ENCODE measurements at places on chromosomes 5 and 9.

GRCh38 chr5:84113246-84114105, 271.2 kb downstream of the EDIL3 start:
- DNase-seq = no peak

DNA sequence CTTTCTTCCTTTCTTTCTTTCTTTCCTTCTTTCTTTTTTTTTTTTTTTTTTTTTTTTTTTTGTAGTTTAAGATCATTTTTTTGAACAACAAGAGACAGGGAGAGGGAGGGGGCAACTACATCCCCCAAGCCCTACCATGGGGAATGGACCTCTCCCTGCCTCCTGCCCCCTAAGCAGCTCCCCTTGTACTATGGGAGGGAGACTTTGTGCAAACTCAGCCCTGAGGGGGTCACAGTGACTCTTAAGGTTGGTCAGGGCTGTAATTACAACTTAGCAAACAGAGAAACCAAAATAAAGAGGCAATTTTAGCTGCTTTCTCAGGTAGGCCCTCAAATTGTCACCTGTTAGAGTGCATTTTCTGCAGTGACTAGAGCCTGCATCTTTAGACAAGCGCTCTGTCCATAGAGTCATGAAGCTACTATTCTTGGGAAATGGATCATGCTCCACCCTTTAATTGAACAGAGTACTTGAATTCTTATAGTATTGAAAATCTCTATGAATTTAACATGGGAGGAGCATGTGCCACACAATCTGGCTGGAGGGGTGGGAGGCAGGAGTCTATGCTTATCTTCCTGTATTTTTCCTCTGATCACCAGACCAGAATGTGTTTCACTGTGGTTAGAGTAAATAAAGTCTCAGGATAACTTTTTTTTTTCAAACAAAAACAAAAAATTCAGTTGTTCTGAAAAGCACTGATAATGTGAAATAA, 24.3 kb upstream of the PIK3R1 start:
- DNase-seq = no peak

GRCh38 chr5:1182360-1182632, 19.1 kb upstream of the SLC6A19 start:
- no peak for DNase-seq

DNA sequence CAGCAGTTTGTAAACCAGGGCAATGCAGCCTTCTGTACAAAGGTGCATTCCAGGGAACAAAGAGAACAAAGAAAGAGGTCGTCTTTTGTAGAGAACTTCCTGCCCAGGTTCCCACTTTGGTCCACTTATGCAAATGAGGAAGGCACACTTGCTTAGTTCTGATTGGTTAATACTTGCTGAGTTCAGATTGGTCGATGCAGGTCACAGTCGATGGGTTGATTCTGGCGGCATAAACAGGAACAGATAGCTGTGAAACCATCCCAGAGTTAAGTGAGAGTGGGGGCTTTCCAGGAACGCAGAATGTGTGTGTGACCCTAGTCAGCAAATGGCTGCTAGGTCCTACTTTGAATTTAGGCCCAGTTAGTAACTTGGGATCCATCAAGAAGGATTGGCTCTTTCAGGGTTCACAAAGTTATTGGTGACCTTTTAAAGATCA, 1.8 kb upstream of the ADAMTS13 start:
- no peak for DNase-seq

DNA sequence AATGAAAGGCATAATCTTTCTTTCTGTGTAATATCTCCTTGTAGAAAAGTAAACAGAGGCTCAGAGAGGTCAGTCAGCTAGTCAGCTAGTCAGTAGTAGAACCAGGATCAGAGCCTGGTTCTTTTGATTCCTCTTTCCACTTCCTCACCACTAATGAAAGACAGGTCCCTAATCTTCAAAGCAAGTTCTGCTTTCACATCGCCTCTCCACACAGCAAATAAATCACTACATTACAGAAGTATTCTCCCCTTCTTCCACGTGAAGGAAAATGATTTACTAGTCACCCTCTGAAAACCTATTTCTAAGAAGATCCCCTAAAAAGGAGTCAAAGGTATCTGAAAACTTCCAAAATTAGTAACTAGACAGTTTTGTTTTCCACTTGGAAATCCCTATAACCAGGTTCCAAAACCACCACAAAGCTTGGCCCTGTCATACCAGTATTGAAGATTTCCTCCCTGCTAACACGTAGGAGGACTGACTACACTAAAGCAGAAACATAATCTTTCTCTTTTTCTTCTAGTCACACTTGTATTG, 140.5 kb upstream of the TARS1 start:
- DNase-seq = no peak

DNA sequence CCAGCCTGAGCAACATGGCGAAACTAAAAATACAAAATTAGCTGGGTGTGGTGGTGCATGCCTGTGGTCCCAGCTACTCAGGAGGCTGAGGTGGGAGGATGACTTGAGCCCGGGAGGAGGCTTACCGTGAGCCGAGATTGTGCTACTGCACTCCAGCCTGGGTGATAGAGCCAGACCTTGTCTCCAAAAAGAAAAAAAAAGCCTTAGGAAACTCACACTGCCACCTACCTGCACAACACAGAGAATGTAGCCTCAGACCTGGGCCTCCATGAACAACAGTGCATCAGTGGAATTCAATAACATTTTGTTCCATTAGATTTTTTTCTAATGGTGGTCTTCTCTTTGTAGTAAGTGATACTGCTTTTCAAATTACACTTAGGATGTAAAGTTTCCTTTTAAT, 63.8 kb upstream of the RARS1 start:
- no peak for DNase-seq

DNA sequence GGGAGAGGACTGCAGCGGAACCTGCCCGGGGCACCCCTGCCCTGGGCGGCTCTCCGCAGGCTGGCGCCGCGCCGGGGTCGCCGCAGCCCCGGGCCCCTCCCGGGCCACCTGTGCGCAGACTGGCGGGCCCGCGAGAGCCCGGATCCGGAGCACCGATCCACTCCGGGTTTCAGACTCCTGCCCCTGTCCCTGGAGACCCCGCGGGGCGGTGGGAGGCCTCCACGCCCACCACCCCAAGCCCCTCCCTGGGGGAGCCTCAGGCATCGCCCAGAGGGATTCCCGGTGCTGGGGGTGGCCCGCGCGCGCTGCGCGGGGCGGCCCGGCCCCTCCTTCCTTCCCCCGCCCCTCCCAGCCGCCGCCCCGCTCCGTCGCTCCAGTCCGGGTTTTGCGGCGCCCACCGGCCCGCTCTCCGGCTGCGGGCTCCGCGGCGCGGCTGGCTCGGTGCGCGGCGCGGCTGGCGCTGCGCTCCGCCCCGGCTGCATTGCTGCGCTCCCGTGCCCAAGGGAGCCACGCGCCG, at the start of gene UNC5A:
Gene UNC5A, plus strand, starts transcription at position 479 of the 517 bp plus-strand sequence. CDS start 192 bp downstream, outside the sequence.
- peak; percentile 18 for DNase-seq

DNA sequence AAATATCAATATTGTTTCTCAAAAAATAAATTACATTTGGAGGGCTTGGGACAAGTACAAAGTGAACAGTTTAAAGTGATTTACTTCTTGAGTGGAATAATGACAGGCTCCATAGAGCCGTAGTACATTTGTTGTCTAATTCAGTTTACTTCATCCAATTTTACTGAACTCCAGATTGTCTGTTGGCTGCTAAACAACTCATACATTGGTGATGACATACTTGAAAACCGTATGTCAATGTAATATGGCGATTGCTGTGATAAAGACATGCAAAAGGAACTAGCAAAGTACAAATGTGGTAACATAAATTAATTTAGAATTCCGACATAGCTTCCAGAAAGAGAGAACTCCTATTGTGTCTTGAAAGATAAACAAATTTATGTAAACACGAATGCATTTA, 1197.5 kb upstream of the CDH18 start:
- DNase-seq = no peak

GRCh38 chr5:85813146-85813545, 804.6 kb upstream of the COX7C start:
- DNase-seq = no peak

DNA sequence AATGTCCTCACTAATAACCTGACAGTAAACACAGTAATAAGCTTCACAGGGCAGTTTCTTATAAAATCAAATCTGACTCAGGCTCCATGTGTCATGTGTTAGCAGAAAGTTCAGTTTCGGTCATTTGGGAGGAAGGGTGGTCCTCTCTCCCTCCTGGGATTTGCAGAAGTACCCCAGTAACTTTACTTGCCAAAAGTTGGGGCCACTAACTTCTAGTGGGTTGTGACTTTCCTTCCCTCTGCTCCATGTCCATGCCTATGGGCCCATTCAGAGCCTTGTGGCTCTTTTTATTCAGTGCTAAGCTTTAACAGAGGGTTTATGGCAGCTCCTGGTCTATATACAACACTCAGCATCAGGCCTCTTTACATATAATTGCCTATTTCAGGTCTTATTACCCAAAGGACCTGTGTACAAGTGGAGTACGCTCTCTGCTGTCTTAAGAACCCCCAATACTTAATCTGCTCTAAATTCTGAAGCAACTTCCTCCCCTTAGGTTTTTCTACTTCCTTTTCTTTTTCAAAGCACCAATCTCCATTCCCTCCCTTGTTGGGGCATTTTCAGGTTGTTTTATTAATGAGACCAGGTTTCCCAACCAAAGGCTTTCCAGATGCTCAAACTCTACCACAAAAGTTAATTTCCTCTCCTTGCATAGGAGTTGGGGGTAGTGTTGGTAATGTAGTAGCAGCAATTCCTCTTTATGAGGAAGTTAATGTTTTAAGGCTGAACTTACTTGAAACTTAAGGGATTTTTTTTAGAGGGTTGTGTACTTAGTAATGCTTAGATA, 107.7 kb downstream of the CCDC192 start:
- DNase-seq = no peak

DNA sequence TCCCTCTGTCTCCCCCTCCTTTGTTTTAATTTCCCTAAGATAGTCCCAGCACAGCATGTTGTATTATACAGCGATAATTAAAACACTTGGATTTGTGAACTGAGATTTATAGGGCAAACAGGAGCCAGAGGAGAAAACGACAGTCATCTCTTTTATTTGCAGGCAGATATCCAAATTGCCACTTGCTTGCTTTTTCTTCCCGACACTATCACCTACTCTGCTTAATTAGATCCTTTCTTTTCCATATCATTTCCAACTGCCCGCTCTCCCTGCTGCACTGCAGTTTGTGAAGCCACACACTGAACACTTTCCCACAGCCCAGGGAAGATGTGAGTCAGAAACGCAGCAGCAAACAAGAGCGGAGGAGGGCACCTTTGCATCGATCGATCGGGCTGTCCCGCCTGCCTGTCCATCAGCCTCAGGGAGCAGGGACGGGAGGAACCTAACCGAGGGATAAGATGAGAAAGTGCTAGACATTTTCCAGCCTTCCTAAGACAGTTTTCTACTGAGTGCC, 35.8 kb upstream of the SPRY4 start:
- no peak for DNase-seq

DNA sequence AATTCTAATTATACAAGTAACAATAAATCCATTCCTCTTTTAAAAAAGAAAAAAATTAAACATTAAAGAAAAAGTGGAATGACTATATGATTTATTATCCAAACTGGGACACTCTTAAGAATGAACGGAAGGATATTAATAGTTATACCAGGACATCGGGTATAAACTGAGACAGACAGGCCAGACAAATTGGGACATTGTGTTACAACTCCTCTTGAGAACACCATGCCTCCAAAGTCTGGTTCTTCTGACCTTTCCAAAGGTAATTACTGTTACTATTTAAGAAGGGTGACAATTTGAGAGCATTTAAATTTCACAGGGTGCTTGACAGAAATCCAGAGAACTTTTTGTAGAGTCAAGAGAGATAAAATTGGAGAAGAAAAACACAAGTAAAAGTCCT, 132.1 kb upstream of the MARCHF11 start:
- DNase-seq = no peak

GRCh38 chr9:14221558-14221957, 92.4 kb downstream of the NFIB start:
- DNase-seq = no peak

- no peak for DNase-seq
Measured at GRCh38 chr5:76736679-76737556, 21.0 kb downstream of the F2R start.

DNA sequence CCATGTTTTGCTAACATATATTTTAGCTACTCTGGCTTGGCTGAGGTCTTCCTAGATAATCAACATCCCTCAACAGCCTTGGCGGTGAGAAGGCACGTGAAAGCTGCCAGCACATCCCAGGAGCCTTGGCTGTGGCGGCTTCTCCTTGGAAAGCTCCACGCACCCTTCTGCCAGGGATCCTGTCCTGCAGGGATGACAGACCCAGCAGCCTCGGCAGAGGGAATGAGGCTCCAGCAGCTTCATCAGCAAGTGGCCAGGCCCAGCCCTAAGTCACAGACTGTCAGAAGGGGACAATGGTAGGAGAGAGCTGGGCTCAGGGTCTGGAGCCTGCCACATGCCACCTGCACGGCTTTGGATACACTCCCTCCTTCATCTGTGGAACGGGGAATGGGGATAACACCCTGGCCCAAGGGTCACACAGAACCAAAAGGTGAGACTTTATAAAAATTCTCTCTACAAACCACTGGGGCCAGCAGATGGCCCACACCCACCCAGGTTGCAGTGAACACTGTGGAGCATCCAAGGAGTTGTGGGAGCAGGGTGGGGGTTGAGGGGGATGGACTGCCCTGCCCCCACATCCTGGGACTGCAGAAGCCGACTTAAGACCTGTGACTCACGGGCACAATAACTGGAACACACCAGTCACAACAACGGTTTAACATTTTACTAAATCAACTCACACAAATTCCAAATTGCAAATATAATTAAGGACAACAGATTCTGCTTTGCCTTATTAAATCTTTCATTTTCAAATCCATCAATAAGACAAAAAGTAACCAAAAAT, 65.1 kb downstream of the MACROH2A1 start:
- no peak for DNase-seq

DNA sequence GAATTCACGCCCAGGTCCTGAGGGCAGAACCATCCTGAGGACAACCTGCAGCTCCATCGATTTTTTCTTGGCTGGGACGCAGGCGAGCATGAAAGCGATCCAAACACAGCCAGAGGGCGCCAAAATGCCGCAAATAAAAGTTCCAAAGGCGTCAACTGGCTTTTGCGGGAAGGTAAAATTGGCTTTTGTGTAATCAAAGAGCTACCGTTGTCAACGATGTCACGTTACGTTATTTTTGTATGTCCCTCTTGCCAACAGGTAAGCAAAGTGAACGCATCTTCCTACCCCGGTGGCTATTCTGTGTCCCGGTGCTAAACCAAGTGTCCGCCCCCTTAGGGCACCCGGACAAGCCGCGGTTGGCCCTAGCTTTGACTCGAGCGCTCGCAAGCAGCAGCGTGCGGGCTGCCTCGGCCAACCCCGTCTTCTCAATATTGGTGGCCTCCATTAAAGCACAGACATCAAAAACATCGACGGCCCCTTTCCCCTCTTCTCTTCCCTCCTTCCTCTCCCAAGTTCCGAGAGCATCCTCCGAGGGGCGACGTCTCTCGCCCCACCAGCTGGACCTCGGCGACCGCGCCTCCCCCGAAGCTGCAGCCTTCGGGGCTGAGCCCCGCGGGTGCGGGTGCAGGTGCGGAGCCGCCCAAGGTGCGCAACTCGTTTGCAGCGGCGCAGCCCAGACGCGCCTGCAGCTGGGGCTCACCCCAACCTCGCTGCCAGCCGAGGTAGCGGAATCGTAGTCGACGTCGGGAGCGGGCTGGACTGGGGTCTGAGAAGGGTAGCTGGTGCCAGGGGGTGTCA, 1.1 kb upstream of the BASP1 start:
- DNase-seq = peak; percentile 59

GRCh38 chr9:22175972-22176545, 167.0 kb upstream of the CDKN2B start:
- no peak for DNase-seq
